ENCODE measurements at places on chromosomes 12 and 14. TPM values are rescaled to one million over a fixed set of nuclear protein-coding genes. Genes with fewer than 3 reads are reported as not detected.

DTX1 gene
- total RNA-seq = not detected

GRCh38 chr12:71201136-71201679 lies 43.4 kb upstream of the TSPAN8 start:
- no peak for DNase-seq

GRCh38 chr12:120642826-120643225 lies 2.4 kb downstream of the CABP1 start:
- DNase-seq = no peak

- no peak for DNase-seq
Measured at GRCh38 chr14:51365241-51365965, 125.4 kb downstream of the TMX1 start.

LPAR5 gene
- total RNA-seq = 11.7 TPM

GPR132 gene
- 1.1 TPM for total RNA-seq

NAA30 gene
- total RNA-seq = 8.3 TPM

GRCh38 chr14:90268420-90268819 lies 12.1 kb downstream of the PSMC1 start:
- no peak for DNase-seq

- no peak for DNase-seq
Measured at GRCh38 chr12:31267966-31268365, 58.0 kb downstream of the SINHCAF start.

LRTM2 gene
- total RNA-seq = not detected

- no peak for DNase-seq
Measured at GRCh38 chr12:27968972-27969623, 3.4 kb downstream of the PTHLH start.

FLRT2 gene
- total RNA-seq = 0.02 TPM

ACOT6 gene
- total RNA-seq = not detected

GPD1 gene
- 0.67 TPM for total RNA-seq

DNA sequence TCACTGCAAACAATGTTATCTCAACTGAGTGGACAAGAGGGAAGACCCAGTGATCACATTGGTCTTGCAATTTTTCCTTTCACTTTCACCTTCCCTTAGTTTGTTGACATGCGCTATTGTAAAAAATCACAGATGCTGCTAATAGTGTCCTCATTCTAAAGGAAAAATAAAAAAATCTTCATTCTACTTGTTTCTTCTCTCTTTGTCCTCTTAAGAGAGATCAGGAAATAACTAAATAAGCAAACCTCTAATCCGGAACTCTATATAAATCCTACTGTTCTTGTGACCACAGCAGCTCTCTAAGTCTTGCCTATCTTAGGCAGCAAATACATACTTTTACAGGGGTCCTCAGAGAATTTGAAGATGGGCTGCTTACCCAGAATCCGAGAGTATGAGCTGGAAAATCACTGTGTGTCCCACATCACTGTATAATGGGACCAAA lies 257.7 kb downstream of the NAV3 start:
- no peak for DNase-seq

PPFIA2 gene
- total RNA-seq = not detected

SERPINA9 gene
- not detected for total RNA-seq

GRCh38 chr14:24232645-24233537 lies at the start of gene GMPR2:
Gene GMPR2 (plus strand): TSS chr14:24232929. CDS start chr14:24233254, 325 bp downstream.
- peak; percentile 71 for DNase-seq

DNA sequence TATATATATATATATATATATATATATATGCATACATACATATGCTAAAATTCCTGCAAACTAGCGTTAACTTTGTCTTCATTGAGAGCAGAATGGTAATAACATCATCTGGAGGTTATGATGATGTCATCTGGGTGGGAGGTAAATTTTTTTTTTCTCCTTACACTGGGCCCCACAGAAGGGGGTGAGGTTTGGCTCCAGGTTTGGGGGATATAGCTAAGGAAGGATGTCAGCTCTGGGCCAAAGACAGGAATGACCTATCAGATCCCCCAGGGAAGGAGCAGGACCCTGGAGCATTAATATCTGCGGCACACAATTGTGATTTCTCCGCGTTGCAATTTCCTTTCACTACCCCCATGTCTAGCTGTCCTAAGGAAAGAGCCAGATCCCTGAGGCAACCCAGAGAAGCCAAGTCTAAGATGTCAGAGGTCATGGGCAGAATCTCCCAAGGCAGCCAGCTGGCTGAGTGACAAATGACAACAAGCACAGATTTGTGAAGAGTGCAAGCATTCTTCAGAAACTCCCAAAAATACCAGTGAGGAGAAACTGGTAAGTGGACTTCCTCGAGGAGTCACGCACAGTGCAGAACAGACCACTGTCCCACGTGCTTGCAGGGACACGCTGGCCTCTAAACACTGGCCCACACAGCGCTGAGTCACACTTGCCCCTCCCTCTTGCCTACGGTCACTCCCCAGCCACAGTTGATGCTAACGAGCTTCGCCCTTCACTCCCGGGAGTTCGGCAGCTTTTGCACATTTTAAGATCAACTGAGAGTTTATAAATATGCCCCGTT lies 9.9 kb downstream of the UBC start:
- peak; percentile 79 for DNase-seq

DNA sequence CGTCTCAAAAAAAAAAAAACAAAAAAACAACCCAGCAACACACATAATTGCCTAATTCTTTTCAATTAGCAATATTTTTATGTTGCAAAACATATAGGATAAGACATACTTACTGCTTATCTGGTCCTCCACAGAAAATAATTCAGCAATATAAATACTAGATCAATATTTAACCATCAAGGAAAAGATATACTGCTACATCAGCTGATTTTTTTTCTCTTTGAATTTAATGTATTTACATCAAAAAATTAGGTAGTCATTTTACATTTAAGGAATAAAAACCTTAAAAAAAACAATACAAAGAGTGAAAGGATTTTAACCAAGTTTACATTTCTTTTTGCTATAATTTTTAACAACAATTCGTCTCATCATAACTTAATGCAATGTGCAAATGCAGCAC lies 28.1 kb downstream of the SPTSSA start:
- DNase-seq = no peak

GRCh38 chr14:104106471-104106991 lies 21.0 kb downstream of the ASPG start:
- DNase-seq = no peak

HCAR2 gene
- not detected for total RNA-seq

SLC10A1 gene
- total RNA-seq = not detected

CLEC7A gene
- not detected for total RNA-seq

DNA sequence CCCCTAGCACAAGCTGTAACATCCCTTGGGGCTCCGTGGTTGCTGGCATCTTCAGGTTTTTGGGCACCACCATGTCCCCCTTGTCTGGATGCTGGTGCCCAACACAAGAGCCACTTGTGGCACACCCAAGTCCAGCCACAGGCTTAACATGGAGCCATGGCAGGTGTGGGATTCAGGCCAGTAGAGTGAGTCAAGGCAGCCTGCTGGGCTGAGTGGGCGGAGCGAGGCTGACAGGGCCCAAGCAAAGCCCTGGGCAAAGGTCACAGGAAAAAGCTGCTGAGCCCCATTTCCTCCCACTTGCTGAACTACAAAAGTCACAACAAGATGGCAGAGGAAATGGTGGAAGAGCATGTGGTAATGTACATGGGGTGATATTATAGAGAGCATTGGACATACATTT lies 950.7 kb upstream of the FLRT2 start:
- no peak for DNase-seq

DNA sequence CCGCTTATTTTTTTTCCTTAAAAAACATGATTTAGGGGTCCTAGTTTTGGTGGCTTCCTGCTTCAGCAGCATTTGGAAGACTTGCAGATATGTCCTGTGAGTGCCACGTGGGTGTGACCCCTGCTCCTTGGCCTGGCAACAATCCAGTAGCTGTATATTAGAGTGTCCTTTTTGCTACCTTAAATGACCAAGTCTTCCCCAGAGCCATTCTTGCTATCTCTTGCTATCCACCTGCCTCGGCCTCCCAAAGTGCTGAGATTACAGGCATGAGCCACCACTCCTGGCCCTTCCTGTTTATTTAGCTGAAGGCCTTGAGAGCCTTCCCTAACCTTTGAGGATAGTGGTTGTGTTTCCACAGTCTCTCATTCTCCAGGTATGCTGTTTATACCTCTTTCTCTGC lies 17.0 kb downstream of the TPCN1 start:
- peak; percentile 41 for DNase-seq

GRCh38 chr12:114668151-114668885 lies 15.7 kb downstream of the TBX3 start:
- peak; percentile 48 for DNase-seq

GRCh38 chr12:112303004-112303403 lies 79.2 kb downstream of the HECTD4 start:
- DNase-seq = no peak

DNA sequence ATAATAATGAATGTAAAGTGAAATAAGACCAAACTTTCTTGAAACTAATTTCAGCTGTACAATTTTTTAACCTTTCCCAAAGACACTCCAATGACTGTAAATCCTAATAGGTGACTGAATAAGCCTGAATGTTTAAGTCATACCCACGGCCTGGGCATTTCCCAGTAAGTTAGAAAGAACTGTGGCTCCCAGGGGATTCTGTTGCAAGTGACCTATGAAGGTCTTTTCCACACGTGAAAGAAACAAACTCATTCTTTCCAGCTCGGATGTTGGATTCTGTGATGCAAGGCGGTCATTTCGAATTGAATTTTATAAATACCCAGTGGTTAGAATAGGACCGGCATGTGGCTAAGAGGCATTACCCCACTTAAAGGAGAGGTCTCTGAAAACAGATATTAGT lies 1134.4 kb downstream of the GALC start:
- no peak for DNase-seq

GRCh38 chr14:68506021-68506644 lies 286.7 kb downstream of the ZFP36L1 start:
- DNase-seq = no peak
